ENCODE measurements at places on chromosomes 12 and 14.
A peak's percentile ranks its signal among the peaks of the same experiment; 100 is the strongest.

- DNase-seq = no peak
These were observed 433.8 kb downstream of the FUT8 start for GRCh38 chr14:65846196-65846868.

- peak; percentile 8 for DNase-seq
These were observed 278.9 kb upstream of the CRY1 start for GRCh38 chr12:107372229-107372658.

- no peak for DNase-seq
These were observed 506.8 kb downstream of the LRFN5 start for GRCh38 chr14:42113358-42114069.

GRCh38 chr12:94702696-94703095 is 52.3 kb upstream of the TMCC3 start:
- DNase-seq = no peak

DNA sequence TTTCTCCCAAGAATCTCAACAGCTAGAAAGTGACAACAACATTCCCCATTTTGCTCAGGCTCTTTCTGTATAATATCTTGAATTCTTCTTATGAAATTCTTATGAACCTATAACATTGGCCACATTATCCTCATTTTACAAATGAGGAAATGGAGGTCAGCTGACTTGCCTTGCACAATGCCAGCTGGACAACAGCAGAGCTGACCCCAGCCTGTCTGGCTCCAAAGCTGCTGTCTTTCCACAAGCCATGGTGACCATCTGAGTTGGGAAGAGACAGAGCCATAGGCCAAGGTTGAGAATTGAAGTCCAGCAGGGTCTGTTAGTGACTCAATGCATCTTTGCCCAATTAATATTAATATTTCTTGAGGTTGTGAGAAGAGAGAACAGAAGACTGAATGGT is 87.3 kb downstream of the KSR2 start:
- DNase-seq = no peak

DNA sequence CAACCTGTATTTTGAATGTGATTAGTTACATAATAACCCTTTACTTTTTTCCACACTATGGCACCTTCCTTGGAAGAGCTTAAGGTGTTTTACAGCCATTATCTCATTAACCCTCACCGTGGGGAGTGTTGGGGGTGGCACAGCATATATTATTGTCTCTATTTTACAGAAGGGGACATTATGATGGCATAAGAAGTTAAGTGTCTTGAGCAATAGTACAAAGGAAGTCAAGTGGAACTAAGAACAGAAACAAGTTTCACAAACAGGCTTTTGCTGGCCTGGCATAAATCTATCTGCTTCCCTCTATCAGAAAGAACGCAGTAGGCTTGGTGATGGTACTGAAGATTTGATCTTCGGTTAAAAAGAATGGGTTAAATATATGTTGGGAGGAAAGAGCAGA is 169.7 kb upstream of the OTX2 start:
- no peak for DNase-seq

GRCh38 chr12:14157088-14157747 is 175.8 kb upstream of the GRIN2B start:
- DNase-seq = no peak

GRCh38 chr14:93231129-93231979 is 24.3 kb downstream of the UBR7 start:
- DNase-seq = no peak

GRCh38 chr14:70289138-70289537 is 70.3 kb downstream of the COX16 start:
- DNase-seq = no peak

GRCh38 chr14:90402016-90402415 is 5.2 kb downstream of the CALM1 start:
- no peak for DNase-seq

- no peak for DNase-seq
These were observed 419.8 kb upstream of the SEL1L start for GRCh38 chr14:81953419-81953818.

GRCh38 chr12:64824500-64825142 is at the start of gene TBC1D30:
TBC1D30 (plus strand) TSS chr12:64824647; CDS start chr12:64824880, 233 bp downstream.
- no peak for DNase-seq

DNA sequence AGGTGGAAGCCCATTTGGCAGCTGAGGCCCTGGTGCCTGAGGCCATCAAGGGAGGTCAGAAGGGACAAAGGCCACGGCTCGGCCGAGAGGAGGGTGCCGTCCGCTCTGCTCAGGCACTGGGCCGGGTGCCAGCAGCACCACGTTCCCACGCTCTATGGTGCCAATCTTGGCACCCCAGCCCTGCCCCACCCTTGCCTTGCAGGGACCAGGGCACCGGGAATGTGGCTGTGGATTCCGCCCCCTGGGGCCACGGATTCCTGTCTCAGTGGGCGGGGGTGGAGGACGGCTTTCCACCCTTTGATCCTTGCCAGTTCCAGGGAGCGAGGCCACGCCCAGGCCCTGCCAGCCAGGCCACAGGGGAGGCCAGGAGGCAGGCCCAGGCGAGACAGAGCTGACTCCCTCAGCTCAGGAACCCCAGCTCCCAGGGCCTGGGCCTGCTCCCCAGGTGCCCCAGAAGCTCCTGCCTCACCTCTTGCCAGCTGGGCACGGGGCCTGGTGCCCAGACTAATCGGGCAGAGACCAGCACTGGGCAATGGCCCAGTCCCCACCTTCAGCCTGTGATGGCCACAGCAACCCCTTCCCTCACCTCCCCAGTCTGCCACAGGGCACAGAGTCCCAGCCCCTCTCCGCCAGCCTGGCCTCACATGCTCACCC is 26.4 kb upstream of the GPR132 start:
- no peak for DNase-seq

- DNase-seq = no peak
These were observed 133.9 kb downstream of the TBX5 start for GRCh38 chr12:114272071-114272470.

DNA sequence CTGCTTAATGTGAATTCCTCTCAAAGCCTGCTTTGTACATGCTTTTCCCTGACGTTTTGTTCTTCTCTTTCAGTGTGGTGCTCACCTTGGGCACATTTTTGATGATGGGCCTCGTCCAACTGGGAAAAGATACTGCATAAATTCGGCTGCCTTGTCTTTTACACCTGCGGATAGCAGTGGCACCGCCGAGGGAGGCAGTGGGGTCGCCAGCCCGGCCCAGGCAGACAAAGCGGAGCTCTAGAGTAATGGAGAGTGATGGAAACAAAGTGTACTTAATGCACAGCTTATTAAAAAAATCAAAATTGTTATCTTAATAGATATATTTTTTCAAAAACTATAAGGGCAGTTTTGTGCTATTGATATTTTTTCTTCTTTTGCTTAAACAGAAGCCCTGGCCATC is 184.6 kb downstream of the MSRB3 start:
- no peak for DNase-seq

DNA sequence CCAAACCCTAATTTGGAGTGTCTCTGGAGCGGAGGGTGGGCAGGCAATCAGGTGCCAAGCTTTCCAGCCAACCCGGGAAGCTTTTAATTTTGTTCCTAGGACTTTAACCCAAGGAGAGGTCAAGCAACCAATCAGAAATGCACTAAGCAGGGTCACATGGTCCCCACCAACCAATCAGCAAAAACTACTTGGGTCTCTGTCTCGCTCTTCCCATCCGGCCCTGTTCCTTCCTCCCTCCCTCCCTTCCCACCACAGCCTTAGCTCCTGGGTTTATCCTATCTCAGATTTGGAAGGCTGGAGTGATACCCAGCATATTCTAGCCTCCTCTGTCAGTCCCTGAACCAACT is 7.3 kb downstream of the HOXC5 start:
- DNase-seq = no peak

GRCh38 chr12:132309596-132310086 is 19.7 kb downstream of the GALNT9 start:
- DNase-seq = no peak

- no peak for DNase-seq
These were observed 32.9 kb downstream of the LGR5 start for GRCh38 chr12:71472441-71472911.

DNA sequence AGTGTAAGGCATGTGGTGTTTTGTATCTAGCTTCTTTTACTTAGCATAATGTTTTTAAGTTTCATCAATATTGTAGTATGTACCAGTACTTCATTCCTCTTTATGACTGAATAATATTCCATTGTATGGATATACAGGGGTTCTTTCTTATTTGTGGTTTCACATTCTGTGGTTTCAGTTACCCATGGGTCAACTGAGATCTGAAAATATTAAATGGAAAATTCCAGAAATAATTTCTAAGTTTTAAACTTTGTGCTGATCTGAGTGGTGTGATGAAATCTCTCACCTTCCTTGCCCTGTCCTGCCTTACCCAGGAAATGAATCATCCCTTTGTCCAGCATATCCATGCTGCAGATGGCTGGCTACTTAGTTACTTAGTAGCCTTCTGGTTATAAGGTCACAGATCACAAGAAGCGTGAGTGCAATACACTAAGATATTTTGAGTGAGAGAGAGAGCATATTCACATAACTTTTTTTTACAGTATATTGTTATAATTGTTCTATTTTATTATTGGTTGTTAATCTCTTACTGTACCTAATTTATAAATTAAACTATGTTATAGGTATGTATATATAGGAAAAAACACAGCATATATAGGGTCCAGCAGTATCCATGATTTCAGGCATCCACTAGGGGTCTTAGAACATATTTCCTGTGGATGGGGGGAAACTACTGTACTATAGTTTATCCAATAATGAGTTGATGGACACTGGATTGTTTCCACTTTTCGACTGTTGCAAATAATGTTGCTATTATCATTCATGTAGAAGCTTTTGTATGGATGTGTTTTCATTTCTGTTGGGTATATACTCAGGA is 59.6 kb upstream of the LRTM2 start:
- DNase-seq = no peak

GRCh38 chr14:96727491-96727890 is 69.7 kb upstream of the VRK1 start:
- DNase-seq = no peak

GRCh38 chr14:51852541-51852940 is 7.9 kb upstream of the GNG2 start:
- no peak for DNase-seq

GRCh38 chr12:111864913-111865312 is 22.9 kb downstream of the MAPKAPK5 start:
- DNase-seq = no peak

DNA sequence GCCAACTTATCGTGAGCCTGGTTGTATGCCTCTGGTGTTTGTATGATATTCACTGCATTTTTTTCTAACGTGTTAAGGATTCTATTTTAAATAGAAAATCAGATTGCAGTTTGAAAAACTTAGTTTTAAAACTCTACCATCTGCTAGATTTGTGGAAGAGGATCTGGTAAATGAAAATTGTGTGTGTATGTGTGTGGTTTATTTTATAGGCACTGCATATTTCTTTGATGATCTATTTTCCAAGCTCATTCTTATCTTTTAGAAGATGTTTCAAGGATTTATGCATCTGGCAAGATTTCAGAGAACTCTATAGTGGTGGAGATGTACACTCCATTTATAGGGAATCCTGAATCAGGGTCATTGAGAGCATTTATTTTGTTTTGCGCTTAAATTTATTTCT is 69.8 kb downstream of the HMGA2 start:
- no peak for DNase-seq

DNA sequence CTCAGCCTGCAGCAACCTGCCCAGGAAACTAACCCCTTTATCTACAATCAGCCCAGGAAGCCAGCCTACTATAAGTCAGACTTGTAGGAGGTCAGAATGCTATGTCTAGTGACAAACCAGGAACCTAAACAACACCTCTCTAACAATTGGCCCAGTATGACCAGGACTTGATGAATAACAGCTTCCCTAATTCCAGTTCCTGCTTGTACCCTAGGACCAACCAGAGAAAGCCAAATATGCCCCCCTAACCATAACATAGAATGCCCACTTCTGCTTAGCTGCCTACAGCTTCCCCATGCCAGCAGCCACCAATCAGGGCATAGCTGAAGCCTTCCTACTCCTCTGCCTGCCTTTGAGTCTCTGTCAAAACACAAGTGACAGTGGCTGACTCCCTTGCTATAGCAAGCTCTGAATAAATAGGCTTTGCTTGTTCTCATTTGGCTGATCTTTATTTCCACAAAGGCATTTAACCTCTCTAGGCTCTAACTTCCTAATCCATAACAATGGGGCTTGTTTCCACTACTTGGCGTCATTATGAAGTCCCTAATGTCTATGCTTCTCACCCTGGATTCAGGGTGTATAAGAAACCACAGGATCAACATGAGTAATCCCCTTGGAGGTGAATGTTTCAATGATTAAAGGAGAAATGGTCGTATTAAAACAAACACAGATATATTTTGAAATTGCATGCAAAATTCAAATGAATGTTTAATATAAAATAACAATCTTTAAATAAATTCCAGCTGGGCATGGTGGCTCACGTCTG is 220.2 kb downstream of the ANO6 start:
- DNase-seq = no peak

GRCh38 chr14:101185073-101185835 is 281.7 kb upstream of the RTL1 start:
- DNase-seq = no peak
